ENCODE measurements at places on chromosomes 6 and 20.

GRCh38 chr6:114061741-114062140 lies 90.8 kb upstream of the HDAC2 start:
- no peak for DNase-seq

GRCh38 chr6:151015101-151015700 lies 149.7 kb downstream of the MTHFD1L start:
- no peak for DNase-seq

DNA sequence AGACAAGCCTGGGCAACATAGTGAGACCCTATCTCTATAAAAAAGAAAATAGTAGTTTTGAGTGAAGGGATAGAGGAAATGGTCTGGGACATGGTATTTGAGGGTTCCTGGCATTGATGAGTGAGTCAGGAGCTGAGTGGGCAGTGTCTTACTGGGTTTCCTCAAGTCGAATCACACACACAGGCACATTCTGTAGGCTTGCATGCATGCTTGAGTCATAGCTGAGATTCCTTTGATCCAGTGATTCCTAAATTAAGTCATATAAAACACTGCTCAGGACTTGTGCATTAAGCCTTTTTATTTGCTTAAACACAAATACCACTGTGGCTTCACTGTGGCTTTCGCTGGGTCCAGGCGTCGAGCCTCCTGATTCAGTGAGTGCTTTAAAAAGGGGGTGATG lies 71.8 kb upstream of the TMEM181 start:
- DNase-seq: no peak

DNA sequence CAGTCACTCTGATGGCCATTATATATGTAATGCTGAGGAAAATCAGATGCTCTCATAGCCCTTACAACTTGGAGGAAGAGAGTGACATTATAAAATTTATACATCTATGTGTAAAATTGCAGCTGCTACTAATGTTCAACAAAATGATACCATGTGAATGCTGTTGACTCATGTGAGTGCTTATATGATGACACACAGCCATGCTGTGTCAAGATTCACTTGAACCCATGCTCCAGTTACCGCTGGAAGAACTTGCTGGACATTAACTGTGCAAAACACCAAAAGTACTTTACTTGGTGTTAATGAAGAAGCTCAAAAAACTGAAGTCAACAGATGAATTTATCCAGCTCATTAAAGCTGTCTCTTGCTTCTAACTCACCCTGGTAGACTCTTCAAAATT lies 318.9 kb upstream of the PLCB4 start:
- DNase-seq: no peak

DNA sequence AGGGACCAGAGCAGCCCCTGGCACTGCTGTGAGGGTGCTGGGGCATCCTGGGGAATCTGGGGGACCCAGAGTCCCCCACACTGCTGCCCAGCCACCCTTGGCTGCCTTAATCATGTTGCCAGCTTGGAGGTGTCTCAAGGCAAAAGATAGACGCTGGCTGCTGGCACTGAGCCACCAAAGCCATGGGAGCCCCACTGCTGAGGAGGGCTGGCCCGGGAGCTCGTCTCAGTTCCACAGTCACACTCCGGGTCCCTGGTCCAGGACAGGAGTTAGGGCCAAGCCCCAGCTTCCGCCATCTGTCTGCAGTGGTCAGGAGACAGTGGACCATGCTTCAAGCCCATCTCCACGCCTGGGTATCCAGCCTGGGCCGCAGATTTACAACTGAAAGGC lies 41.0 kb upstream of the HMGA1 start:
- no peak for DNase-seq

DNA sequence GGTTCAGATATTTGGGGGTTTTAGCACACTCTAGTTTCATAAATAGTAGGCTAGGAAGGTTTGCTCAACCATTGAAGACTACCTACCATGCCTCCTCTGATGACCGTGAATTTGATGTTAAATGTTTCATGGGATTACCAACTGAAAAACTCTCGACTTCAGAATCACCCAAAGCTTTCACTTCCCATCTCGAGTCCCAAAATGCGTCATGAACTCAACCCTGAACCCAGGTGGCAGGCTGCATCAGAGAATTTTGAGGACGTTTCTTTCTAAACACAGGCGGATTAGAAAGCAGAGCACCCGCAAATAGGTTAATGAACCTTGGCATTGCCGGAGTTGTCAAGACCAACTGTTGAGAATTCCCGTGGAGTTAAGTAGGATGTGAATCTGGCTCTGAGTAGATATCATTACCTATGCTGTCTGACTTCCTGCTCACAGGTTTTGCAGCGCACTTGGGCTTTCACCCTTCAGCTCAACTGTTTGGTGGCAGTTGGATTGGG lies 98.4 kb upstream of the ADTRP start:
- DNase-seq: no peak

GRCh38 chr20:46709055-46709458 lies 392 bp upstream of the SLC2A10 start:
- no peak for DNase-seq

DNA sequence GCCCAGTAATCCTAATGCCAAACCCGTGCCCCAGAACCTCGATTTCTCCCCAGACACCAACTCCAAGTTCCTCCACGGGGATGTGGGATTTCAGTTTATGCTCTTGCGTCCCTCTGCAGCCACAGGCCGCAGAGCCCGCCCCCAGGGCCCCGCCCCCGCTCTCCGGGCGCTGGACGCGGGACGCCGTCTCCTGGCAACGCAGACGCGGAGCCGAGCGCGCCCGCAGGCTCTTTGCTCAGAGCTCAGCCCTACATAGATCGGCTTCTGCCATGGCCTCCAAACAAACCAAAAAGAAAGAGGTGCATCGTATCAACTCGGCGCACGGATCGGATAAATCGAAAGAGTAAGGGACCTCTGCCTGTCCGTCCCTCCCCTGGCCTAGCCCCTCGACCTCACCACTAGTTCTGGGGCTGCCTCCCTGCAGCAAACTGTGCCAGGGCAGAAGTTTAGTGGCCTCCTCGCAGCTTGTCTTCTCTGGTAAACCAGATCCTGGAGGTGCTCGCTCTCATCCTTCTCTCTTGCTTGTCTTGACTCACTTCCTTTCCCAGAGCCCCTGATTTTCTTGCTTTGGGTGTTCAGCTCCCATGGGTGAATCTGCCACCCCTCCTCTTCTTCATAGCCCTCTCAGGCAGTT lies at the start of gene ADGB:
ADGB (plus strand) TSS at position 201 of the 634 bp plus-strand sequence; CDS start at position 270, 69 bp downstream.
- peak; percentile 47 for DNase-seq

- no peak for DNase-seq
Observed at GRCh38 chr6:5905431-5906339, 101.0 kb downstream of the NRN1 start.

DNA sequence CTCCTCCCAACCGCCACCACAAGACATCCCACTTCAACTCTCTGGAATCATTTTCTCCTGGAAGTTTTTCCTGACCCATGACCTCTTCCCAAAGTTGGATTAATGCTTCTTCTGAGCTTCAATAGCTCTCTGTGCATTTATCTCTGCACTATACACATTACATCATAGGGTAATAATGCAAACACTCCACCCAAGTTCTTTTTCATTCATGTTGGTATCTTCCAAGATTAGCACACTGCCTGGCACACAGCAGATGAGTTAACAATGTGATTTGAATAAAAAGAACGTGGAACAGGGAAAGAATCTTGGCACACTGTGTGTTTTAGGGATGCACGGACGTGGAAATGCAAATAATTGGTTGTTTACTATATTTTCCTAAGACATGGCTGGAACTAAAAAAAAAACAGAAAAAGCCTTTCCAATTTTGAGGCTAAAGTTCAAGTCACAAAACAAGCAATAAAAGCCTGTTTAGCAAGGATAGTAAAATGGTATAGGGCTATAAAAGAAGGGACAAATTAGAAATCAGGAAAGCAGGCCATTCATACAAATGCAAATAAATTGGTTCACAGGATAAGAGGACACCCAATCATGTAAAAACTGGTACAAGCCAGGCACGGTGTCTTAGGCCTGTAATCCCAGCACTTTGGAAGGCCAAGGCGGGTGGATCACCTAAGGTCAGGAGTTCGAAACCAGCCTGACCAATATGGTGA lies 1.6 kb upstream of the FAM135A start:
- DNase-seq: no peak

DNA sequence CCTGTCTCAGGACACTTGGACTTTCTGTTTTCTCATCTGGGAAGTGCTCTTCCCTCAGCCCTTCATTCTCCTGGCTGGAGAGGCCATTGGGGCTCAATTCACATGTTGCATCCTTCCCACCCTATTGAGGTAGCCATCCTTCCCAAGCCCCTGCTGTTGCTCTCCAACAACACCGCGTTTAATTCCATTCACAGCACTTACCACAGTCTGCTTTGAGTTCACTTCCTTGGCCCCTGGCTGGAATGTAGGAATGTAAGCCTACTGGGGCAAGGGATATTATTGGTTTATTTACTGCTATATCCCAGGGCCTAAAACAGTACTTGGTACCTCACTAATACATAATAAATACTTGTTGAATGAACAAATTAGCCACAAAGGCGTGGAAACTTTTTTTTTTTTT lies 6.7 kb upstream of the GFOD1 start:
- no peak for DNase-seq

DNA sequence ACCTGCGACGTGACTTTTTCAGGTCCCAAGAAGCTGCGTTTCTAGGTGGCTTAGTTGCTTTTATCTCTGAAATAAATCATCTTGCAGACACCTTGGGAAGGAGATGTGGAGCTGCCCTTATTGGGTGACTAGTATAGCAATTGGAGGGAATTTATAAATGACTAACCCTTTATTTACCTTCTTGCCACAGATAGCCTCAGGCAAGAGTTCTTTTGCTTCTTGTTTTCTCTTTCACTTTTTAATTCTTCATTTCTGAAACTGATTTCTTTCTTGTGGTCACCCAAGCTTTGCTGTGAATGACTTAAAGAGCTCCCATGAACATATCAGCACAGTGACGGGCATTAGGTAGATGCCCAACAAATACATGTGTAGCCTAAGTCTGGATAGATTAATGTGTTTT lies 3.0 kb downstream of the ADGRF4 start:
- DNase-seq: no peak

DNA sequence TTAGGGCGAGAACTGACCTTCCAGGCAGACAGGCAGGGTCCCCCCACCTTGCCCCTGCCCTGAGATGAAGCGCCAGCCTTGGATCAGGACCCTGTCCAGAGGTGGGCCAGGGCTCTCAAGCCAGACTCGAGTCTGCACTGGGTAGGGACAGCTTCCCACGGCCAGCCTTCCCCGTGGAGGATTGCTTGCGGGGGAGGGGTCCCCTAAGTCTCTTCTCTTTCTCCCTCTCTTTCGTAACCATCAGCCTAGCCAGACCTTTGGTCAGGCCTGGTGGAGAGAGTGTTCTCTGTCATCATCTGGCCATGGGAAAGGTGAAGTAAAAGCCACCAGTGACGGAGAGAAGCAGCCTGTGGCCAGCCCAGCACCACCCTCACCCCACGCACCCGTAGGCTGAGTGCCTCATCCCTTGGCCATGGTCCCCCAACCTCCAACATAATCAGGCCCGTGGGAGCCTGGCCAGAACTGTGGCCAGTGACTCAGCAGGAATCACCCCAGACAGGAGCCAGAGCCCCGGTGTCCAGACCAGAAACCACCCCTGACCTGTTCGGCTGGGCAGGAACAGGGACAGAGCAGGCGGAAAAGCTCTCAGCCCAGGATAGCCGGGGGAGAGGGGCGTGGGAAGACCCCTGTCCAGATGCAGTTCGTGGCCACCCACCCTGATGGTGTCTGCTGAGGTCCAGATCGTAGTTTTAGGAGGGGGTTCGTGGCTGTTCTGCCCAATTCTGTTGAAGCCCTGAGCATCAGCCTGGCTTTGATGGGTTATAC lies 47.1 kb downstream of the SNAI1 start:
- DNase-seq: no peak

- DNase-seq: no peak
Observed at GRCh38 chr20:40813029-40813431, 124.0 kb upstream of the MAFB start.

GRCh38 chr20:709423-709822 lies 33.8 kb upstream of the SCRT2 start:
- peak; percentile 38 for DNase-seq

GRCh38 chr6:41441598-41442351 lies 104.4 kb upstream of the FOXP4 start:
- no peak for DNase-seq

GRCh38 chr6:8881663-8882062 lies 446.3 kb upstream of the SLC35B3 start:
- DNase-seq: no peak

GRCh38 chr6:4906293-4907276 lies 97.3 kb downstream of the RPP40 start:
- DNase-seq: no peak

DNA sequence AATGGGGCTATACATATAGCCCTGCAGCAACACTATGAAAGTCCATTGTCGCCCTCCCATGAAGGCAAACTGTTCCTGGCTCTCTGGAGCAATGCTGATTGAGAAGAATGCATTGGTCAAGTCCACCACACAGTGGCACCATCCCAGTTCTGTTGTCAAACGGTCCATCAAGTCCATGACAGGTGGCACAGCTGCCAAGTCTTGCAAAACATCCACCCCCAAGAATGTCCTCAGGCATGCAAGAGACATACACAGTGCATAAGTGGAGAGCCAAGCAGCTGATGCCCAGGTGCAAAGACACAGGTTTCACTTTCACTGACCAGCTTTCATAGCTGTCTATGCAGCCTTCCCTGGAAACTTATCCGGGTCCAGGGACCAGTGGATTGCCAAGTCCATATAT lies 17.5 kb downstream of the ZNF391 start:
- no peak for DNase-seq

DNA sequence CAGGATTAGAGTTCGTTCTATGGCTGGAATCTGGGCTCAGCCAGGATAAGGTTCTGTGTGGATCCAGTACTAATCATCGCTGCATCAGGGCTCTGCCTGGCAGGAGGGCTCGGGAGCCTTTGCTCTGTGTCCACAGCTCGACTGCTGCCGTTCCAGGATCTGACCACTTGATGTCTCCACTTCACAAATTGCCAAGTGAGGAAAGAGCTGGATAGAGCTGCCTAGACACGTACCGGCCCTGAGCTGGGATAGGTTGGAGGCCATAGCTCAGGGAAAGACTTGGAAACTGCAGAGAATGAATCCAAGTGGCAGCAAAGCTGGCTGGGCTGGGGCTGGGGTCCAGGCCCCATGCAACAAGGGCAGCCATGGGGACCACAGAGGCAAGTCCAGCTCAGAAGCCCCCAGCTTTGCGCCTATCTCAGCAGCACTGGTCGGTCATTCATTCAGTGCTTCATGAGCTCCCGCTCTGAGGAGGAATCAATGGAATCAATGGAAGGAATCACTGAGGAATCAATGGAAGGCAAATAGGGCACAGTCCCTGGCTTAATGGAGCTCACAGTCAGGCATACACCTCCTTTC lies 38.0 kb upstream of the TOP1 start:
- DNase-seq: peak; percentile 72

GRCh38 chr20:22586645-22587310 lies 2.4 kb upstream of the FOXA2 start:
- no peak for DNase-seq

- no peak for DNase-seq
Observed at GRCh38 chr20:47705497-47705856, 79.8 kb downstream of the SULF2 start.

GRCh38 chr20:58514321-58515232 lies 622 bp downstream of the APCDD1L start:
- no peak for DNase-seq

- peak; percentile 46 for DNase-seq
Observed at GRCh38 chr6:38239719-38240451, 399.8 kb downstream of the BTBD9 start.

Data from NCI-H1417 (cell line).